ENCODE measurements at places on chromosomes 5 and 9.

DNA sequence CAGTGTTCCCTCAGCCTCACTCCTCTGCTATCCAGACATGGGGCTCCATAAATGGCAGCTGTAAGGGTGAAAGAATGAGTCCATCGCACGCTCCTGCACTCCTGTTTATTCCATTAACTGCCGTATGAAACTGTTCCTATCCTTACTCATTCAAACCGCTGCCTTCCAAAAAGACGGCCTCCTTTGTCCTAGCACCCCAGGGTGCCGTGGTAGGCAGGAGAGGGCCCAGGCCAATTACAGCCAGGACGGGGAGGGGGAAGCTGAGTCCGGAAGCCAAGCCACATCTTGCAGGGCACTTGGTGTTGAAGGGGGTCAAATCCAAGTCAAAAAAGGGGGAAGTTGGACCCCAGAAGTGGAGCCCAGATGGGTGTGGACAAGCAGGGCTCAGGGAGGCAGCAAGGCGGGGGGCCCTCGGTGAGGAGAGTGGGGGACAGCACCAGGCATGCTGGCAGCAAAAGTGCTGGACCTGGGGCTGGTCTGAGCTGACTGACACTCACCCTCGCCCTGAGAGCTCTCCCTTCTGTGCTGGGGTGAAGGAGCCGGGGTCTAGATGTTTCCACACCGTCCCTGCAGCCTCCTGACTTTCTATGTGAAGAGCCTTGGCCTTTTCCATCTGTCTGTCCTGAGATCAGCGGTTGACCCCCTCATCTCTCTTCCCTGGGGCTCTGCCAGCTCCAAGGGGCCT is 63.3 kb downstream of the COL23A1 start:
- no peak for DNase-seq

DNA sequence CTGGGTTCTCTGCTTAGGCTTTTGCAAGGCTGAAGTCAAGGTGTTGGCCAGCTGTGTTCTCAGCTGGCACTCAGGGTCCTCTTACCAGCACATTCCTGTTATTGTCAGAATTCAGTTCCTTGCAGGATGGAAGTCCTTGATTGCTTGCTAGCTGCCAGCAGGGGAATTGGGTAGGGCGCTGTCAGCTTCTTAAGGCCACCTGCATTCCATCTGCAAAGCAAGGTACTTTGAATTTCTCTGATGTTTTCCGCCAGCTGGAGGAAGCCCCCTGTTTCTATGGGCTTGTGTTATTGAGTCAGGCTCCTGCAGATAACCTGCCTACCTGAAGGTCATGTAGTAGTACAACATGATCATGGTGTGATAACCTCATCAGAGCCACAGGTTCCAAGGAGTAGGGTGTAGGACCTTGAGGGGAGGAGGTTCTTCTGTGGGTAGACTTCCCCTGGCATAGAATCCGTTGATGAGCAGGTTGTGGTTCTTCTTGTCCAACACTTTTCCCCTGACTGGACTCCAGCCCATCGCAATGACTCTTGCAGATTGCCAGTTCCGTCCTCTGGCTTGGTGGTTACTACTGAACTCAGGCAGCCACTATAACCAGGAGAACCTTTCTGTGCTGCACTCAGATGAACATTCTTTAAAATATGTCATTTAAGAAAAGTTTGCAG is 6.8 kb downstream of the TENT4A start:
- DNase-seq, result no peak

- DNase-seq, result no peak
Measured at GRCh38 chr9:86549401-86549811, 195.2 kb upstream of the TUT7 start.

DNA sequence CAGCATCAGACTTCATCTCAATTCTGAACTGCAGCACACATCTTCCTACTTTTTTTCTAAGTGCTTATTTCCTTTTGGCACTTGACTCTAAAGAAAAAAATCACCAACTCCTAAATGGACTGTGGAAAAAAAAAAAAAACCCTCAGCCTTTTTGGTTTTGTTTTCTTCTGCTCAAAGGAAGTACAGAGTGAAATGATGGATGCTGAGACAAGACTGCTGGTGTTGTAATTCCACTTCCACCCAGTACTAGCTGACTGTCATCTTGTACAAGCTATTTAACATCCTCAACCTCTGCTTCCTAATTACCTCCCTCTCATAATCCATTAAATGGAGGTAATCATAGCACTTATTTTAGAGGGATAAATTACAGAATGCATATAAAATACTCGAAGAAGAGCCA is 171.5 kb upstream of the GNA14 start:
- DNase-seq, result no peak

GRCh38 chr5:155069961-155070360 is 56.4 kb downstream of the KIF4B start:
- no peak for DNase-seq

- DNase-seq, result peak; percentile 87
Measured at GRCh38 chr5:55172051-55172899, 702 bp downstream of the CDC20B start.

GRCh38 chr5:168449166-168449565 is 37.1 kb upstream of the RARS1 start:
- no peak for DNase-seq

GRCh38 chr5:56264417-56265025 is 31.4 kb upstream of the ANKRD55 start:
- DNase-seq, result peak; percentile 54

DNA sequence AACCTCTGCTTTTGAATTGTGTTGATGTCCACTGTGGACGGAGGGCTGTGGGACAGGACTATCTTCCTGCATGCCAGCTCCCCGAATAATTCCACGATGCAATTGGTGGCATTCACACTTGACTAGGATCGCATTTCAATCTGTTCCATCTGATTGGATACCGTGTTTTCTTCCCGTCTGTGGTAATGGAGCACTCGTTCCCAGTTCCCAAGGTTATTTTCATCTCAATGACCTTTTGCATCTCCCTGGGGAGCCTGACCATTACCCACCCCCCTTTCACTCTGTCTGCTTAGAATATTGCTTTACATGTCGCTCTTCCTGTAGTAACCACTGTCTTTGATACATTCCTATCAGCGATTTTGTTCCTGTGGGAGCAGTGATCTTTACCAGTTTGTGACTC is 402.2 kb upstream of the WWC1 start:
- no peak for DNase-seq

DNA sequence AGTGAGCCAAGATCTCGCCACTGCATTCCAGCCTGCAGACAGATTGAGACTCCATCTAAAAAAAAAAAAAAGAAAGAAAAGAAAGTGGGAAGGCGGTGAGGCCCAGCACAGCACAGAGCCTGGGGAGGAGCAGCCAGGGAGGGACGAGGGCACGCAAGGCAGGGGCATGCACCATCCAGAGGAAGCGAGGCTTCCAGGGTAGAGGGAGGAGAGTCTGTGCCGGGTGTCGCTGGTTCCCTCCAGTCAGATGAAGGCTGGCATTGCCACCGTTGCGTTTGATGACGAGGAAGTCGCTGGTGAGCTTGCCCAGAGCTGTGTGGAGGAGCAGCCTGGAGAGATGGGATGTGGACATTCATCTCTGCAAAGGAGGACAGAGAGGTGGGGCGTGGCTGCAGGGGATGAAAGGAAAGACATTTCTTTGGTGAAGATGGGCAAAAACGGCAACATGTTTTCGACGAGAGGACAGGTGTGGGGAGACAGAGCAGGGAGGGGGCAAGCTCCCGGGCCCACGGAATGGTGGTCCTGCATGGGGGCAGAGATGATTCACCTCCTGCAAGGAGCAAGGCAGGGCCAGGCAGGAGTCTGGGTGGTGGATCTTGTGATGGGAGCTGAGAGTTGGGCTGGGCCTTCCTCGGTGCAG is 18.6 kb upstream of the OLFM1 start:
- no peak for DNase-seq

GRCh38 chr9:110033869-110034268 is 174.1 kb downstream of the C9orf152 start:
- DNase-seq, result no peak

DNA sequence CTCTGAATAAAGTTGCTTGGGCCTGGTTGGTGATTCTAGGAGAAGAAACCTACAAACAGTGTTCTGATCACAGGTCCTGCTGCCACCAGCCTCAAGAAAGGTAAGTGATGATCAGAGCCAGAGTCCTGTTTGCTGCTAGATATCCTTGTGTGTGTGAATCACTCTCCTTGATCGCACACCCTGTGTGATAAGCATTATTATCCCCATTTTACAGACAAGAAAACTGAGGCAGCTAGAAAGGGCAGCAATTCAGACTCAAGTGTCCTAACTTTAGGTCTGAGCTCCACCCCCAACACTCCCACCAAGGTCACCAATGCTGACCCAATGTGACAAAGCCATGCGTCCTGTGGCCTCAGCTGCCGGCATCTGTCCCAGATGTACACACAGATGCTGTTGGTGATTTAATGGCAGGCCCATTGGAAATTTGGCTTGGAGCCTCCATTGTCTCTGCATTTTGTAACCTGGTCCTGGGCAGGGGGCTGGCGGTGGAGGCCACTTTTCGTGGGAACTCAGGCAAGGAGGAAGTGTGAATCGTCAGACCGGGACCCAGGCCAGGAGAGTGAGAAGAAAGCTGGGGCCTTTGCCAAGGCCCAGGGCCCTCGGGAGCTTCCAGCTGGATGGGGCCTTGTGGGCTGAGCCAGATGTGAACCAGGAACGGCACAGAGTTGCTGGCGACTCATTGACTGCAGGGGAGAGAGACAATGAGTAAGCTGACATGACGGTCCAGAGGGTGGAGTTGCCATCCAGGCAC is 29.8 kb upstream of the GGTA1 start:
- DNase-seq, result no peak

DNA sequence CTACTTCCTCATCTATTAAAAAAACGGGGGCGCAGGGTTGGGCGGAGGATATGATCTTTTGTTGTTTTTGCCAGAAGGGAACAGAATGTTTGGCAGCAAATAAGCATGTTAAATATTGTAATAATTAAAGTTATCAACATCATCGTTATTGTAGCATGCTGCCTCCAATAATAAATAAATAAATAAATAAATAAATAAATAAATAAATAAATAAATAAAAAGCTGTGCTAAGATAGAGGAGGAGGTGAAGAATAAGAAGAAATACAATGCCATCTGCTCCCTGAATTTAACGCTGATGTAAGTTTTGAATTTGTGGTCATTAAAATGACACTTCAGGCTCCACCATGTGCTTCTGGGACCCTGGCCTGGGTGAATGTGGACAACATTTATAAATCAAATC is 508.0 kb upstream of the TNC start:
- no peak for DNase-seq

- no peak for DNase-seq
Measured at GRCh38 chr5:31192442-31192841, 1.0 kb upstream of the CDH6 start.

GRCh38 chr9:69324549-69325401 is at the start of gene ENTREP1:
ENTREP1 (plus strand) TSS chr9:69325215; CDS start chr9:69325310, 95 bp downstream.
- peak; percentile 77 for DNase-seq

- no peak for DNase-seq
Measured at GRCh38 chr5:50745221-50745910, 78.9 kb downstream of the PARP8 start.

- no peak for DNase-seq
Measured at GRCh38 chr9:96449523-96449844, 485 bp upstream of the HABP4 start.

GRCh38 chr5:173671121-173671949 is 54.9 kb upstream of the BOD1 start:
- DNase-seq, result no peak

DNA sequence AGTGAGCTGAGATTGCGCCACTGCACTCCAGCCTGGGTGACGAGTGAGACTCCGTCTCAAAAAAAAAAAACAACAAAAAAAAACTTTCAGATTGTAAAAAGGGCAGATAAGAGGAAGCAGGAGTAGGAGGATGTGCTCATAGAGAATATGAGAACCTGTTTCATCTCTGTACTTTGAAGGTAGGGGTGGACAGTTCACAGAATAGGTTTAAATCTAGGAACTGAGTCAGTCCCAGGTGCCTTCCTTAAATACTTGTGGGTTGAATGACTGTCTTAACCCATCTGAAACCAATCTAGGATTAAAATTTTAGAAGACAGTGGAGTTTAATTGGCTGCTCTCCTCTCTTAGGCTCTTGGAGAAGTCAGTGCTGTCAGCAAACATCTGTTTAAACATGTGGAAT is 12.4 kb downstream of the POLK start:
- no peak for DNase-seq

DNA sequence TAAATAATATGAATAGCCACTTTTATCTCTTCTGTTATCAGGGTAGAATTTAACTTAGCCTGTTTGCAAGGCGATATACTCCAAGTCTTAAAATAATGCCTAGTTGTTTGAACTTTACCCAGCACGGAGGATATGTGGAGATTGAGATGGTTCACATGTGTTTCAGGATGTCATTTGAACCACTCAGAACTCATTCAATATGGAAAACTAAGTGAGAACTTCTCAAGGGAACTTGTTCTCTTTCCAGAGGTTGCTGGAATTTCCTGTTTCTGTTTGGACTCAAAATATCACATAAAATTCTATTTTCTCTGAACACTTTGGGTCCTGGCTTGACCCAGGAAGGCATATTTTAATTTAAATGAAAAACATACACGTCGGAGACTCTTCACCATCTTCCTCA is 139.1 kb upstream of the MYO10 start:
- DNase-seq, result no peak

GRCh38 chr5:148928141-148928540 is 101.7 kb downstream of the ADRB2 start:
- no peak for DNase-seq

- DNase-seq, result no peak
Measured at GRCh38 chr9:108973895-108974294, 39.4 kb downstream of the CTNNAL1 start.

GRCh38 chr5:132976852-132977251 is 13.4 kb upstream of the AFF4 start:
- DNase-seq, result no peak

GRCh38 chr9:18448101-18448500 is 25.9 kb upstream of the ADAMTSL1 start:
- DNase-seq, result no peak

- DNase-seq, result no peak
Measured at GRCh38 chr5:114252226-114252625, 109.6 kb upstream of the KCNN2 start.

DNA sequence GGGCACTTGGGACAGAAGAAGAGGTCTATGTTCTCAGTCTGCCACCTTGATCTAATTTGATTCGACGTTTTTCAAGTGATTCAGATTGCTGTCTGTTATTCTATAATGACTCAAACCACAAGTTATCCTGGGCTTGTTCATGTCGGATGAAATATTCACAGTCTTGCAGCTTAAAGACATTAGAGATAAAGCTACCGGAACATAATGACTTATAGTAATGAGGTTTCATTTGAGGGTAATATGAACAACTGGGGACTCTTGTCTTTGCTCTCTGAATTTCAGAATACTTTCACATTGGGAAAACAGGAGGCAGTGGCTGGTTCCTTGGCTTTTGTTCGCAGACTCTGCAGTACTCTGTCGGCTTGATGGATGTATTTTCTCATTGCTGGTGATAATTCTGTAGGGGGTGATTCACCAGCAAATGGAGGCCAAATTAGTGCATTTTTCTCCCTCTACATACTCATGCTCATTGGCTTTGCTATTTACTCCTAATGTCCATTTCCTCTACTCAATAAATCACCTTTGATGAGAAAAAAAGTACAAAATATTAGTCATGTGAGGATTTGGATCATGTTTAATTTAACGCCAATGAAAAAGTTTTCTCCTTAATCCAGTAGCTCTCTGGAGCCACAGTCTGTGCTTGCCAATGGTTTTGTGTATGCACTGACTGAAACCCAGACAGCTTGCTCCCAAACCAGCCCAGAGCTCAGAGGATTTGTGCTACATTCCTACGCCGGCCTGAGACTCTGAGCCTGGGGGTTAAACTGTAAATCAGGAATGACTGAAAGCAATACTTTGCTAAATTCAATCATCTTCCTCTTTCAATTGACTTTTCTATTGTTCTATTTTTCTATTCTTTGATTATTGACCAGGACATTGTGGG is 154.7 kb upstream of the ANKH start:
- no peak for DNase-seq

Data from LoVo (cell line).